H54 (cell line): ENCODE measurements at places on chromosomes 6 and 20.

GRCh38 chr6:54846243-54846856 lies at the start of gene FAM83B:
FAM83B (plus strand) TSS chr6:54846771; CDS start chr6:54870247, 23,476 bp downstream.
- no peak for DNase-seq

DNA sequence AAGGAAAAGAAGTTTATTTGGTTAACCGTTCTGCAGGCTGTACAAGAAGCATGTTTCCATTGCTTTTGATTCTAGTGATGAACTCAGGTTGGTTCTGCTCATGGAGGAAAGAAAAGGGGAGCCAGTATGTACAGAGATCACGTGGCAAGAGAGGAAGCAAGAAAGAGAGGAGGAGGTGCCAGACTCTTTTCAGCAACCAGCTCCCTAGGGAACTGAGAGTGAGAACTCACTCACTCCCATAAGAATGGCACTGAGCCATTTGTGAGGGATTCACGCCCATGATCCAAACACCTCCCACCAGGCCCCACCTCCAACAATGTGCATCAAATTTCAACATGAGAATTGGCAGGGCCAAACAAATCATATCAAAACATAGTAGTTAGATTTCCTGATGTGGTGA lies 649.1 kb downstream of the EPM2A start:
- no peak for DNase-seq

- DNase-seq = peak; percentile 72
Measured at GRCh38 chr6:14286144-14286543, 168.6 kb downstream of the CD83 start.

DNA sequence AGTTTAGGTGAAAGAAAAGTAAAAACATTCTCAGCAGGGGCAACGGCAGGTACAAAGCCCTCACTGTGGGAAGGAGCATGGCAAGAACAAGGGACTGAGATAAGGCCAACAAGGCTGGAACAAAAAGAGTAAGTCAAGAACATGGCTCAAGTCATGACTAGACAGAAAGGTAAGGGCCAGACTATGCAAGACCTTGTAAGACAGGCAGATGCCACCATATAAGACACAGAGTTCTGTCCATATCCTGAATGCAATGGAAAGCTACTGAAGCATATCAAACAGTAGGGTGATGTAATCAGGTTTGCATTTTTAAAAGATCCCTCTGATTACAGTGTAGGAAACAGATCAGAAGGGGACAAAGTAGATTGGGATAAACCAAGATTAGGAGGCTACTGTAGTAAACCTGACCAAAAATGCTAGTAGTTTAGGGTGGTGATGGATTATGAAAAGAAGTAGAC lies 5.5 kb downstream of the REV3L start:
- no peak for DNase-seq

GRCh38 chr20:37265152-37265551 lies 3.5 kb upstream of the GHRH start:
- DNase-seq = no peak

DNA sequence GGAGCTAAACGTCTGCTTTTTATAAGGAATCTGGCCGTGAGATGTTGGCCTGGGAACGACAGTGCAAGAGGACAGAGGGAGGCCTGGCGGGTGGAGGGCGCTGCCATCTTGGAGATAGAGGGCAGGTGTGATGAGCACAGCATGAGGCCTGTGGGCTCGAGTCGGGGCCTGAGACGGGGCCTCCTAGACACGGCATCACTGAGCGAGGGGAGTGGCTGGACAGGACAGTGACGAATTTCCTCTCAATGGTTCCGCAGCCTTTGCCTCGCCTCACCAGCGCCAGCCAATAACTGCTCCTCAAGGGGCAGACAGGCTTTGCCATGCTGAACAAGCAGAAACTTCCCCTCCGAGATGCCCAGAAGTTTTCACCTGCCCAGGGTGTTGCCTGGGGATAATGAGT lies 376.7 kb downstream of the THBS2 start:
- DNase-seq = no peak

GRCh38 chr6:72031471-72031870 lies 145.1 kb downstream of the RIMS1 start:
- no peak for DNase-seq

DNA sequence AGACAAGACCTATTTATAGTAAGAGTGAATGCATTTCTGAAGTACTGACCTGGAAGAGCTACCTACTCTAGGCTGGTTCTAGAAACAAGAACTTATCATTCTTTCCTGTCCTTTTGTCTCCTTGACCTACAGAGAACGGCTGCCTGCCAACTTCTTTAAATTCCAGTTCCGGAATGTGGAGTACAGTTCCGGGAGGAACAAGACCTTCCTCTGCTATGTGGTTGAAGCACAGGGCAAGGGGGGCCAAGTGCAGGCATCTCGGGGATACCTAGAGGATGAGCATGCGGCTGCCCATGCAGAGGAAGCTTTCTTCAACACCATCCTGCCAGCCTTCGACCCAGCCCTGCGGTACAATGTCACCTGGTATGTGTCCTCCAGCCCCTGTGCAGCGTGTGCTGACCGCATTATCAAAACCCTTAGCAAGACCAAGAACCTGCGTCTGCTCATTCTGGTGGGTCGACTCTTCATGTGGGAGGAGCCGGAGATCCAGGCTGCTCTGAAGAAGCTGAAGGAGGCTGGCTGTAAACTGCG lies 8.3 kb downstream of the APOBEC2 start:
- no peak for DNase-seq

- DNase-seq = no peak
Measured at GRCh38 chr6:44742201-44742600, 354.7 kb downstream of the CDC5L start.

DNA sequence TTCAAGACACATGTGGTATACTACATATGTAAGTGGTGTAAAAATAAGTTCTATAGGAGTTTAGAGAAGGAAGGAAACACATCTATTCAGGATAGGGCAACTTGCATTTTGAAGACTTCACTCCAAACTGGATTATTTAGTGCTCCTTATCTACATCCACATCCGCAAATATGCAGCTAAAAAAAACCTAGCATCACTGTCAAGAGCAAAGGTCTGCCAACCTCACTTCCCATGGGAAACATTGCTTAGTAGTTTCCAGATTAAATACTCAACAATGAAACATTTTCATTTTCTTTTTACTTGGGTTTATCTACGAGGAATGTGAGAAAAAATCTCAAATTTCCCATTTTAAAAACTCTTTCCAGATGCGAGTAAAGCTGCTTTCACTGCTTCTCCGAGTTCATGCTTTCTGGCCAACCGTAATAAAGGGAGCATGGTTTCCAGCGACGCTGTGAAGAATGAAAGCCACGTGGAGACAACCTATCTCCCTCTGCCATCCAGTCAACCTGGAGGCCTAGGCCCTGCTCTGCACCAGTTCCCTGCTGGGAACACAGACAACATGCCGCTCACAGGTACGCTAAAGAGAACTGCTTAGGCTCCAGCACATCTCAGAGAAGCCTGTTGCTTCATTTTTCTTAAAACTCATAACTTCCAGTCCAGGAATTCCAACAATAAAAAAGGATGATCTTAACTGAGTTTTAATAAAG lies 48.2 kb downstream of the RFX6 start:
- no peak for DNase-seq

GRCh38 chr6:29927275-29927569 lies 15.1 kb upstream of the HLA-A start:
- no peak for DNase-seq

DNA sequence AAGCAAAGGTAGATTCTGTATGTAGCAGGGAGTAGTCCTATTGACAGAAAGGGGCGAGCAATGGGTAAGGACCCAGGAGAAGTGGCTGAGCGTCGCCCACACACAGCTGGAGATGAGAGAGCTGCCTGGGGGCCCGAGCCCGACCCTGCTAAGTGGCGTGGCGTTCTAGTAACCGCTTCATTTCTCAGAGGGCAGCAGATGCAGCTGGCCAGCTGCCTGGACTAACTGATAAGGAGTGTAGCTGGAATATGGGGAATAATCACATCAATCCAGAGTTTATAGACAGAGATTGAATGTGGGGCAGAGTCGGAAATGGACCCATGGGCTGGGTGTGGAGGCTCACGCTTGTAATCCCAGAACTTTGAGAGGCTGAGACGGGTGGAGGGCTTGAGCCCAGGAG lies 64.4 kb downstream of the EZR start:
- DNase-seq = no peak

GRCh38 chr6:142909686-142910085 lies 35.3 kb downstream of the HIVEP2 start:
- DNase-seq = no peak

DNA sequence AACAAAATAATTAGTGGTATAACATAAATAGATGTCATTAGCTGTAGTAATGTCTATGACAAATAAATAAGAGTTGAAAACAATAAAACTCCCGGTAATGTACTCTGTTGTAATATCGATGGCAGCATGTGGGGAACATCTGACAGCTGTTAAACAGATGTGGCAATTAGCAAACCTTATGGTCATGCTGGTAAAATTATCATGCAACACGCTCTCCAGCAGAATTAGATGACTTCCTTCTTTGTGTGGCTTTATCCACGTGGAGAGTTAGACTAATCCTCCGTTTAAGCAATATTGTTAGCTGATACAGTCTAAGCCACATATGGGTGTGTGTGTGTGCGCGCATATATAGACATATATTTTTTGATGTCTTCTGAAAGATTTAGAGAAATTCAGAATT lies 77.7 kb upstream of the ZFP64 start:
- no peak for DNase-seq

DNA sequence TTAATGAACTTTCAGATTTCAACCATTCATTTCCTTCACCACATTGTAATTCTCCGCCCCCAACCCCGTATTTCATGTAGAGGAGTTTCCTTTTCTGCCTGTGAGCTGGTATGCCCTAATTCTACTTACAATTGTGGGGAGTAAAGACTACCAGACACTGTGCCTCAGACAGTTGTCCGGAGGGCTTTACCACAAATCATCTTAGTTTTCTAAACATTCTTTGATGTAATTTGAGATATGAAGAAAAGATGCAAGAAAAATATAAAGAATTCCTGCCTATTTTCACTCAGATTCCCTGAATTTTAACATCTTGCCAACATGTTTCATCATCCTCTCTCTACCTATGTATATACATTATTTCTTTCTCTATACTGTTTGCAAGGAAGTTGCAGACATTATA lies 28.3 kb upstream of the LOC128125822 start:
- no peak for DNase-seq

DNA sequence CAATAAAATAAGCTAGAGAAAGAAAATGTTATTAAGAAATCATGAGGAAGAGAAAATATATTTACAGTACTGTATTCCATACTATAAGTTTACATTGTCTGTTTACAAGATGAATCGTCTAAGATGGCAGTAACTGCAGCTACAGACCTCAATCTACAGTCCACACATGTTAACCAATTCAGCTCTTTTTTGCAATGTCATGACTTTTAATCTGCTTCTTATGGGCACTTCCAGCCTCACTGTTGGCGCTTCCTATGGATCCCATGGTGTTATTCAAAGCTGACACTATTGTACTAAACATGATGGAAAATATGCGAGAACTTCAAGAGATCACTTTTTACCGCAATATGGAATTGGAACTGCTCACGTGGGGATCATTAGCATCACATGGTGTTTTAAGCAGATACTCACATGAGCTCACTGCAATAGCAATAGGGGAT lies 451.5 kb upstream of the CITED2 start:
- DNase-seq = no peak
